ENCODE measurements at places on chromosomes 2 and 18. TPM values are rescaled to one million over a fixed set of nuclear protein-coding genes. Genes with fewer than 3 reads are reported as not detected.

PFN4 gene
- polyA plus RNA-seq: 1.6 TPM

IL18R1 gene
- polyA plus RNA-seq: 2.7 TPM

GRCh38 chr18:59456657-59457056, 97.6 kb upstream of the LMAN1 start:
- no peak for DNase-seq

GRCh38 chr2:164887434-164888144, 46.0 kb upstream of the COBLL1 start:
- no peak for DNase-seq

DNA sequence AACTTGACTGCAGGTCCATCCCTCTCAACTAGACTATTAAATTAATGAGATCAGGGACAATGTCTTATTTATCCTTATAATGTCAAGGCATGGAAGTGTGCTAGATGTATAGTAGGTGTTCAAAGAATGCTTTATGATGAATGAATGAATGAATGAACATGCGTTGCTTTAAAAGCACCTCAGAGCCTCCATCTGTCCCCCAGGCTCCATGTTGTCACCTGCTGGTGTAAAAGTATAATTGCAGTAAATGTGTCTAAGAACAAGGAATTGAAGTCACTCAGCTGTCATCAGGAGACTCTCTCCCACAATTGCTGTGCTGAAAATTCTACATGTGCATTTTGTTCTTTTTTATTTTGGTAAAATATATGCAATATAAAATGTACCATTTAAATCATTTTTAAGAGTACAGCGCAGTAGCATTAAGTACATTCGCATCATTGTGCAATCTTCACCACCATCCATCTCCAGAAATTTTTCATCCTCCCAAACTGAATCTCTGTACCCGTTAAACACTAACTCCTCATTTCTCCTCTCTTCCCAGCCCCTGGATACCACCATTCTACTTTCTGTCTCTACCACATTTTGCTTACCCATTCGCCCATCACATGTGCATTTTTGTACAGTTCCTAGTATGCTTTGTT, 52.6 kb downstream of the GNAL start:
- DNase-seq: no peak

DNA sequence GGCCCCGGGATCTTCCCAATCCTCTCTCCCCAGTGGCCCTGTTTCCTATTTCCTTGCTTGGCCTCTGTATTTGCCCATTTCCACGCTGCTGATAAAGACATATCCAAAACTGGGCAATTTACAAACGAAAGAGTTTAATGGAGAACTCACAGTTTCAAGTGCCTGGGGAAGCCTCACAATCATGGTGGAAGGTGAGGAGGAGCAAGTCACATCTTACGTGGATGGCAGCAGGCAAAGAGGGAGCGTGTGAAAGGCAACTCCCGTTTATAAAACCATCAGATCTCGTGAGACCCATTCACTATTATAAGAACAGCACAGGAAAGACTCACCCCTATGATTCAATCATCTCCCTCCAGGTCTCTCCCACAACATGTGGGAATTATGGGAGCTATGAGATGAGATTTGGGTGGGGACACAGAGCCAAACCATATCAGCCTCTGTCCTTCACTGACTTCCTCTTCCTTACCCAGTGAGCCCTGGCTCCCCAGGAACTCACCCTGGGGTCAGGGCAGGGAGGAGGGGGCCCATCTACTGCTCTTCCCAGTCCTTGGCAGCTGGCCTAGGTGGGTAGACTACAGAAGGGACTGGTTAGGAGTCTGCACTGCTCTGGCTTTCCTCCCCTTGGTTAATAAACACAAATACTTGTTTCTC, 105.8 kb upstream of the MYCN start:
- DNase-seq: no peak

GRCh38 chr18:48923746-48924629, 26.8 kb downstream of the SMAD7 start:
- no peak for DNase-seq

Data from right renal cortex interstitium (tissue), 3 donors.